ENCODE measurements at places on chromosomes 12 and 14. TPM values are rescaled to one million over a fixed set of nuclear protein-coding genes. Genes with fewer than 3 reads are reported as not detected.

GRCh38 chr12:92597997-92598396 is 104.8 kb upstream of the PLEKHG7 start:
- no peak for DNase-seq

DNA sequence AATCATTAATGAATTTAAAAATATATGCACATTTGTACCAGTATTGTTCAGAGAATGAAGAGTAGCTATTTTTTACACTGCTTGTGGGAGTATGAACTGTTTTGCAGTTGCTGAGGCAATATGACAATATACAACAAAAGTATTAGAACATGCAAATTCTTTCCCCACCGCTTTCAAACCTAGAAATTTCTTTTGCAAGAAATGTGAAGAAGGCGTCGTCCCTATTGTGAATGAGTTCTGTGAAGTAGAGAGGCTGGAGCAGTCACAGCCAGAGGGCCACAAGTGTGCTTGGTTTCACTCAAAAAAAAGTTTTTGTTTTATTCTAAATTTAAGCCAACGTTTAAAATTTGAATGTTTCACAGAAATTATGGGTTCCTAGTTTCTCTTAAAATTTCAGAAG is 184.9 kb downstream of the ALG10B start:
- DNase-seq, result no peak

The CCDC177 gene
- total RNA-seq, result not detected

- no peak for DNase-seq
These were observed 6.4 kb upstream of the GPR68 start for GRCh38 chr14:91250912-91251311.

DNA sequence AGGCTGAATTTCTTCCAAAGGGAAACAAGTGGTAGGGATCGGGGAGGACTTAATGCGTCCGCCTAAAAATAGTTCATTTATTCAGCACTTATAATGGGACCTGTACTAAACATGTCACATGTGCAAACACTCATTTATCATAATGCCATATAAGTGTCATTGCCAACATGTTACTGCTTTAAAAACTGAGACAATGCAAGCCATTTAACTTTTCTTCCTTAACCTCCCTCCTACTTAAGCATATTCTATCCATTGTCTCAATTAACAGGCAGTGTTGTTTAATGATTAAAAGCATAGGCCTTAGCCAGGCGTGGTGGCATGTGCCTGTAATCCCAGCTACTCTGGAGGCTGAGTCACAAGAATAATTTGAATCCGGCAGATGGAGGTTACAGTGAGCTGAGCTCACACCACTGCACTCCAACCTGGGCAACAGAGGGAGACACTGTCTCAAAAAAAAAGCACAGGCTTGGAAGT is 13.5 kb upstream of the SCFD1 start:
- DNase-seq, result no peak

DNA sequence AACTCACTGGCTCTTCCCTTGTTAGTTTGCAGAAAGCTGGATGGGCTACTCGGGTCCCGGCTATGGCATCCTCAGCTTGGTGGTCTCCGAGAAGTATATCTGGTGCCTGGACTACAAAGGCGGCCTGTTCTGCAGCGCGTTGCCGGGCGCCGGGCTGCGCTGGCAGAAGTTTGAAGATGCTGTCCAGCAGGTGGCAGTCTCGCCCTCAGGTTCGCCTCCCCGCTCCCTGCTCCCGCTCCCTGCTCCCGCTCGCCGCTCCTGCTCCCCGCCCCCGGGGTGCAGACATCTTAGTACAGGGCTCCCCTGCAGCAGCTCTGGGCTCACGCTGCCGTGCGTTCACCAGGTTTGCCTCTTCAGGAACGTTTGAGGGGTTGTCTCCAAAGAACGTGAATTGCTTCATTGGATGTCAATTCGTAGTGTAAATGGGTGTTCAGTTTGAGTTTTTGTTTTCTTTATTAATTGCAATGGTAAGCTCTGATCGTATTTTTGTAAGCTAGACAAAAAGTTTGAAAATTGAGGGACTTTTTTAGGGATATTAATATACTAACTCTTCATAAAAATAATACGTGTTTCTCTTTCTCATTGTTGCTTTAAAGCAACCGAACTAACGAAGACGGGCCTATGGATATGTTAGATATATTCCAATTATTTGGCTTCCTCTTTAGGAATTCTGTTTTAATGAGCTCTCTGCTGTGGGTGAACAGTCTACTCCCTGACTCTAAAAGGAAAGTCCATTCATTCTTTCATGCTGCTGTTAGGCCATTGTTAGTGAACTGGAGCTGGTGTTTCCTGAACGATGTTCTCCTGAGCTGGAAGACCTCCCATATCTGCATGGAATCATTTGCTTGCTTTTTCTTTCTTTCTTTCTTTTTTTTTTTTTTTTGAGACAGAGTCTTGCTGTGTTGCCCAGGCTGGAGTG is 71.3 kb downstream of the ANKRD9 start:
- DNase-seq, result peak; percentile 92

DNA sequence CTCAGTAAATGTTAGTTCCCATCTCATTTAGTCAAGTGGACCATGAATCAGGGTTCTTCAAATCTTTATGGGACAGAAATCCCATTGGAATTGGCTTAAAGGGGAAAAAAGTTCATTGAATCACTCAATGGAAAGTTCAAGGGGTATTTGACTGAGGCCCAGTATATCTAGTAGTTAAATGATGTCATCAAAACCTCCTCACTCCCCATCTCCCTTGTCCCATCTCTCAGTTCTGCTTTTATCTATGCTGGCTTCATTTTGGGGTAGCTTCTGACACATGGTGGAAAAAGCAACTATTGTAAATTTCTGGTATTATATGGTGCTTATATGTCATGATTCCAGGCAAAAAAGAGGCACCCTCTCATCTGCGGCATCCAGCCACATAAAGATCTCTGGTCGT is 51.9 kb downstream of the DAAM1 start:
- no peak for DNase-seq

- DNase-seq, result no peak
These were observed 6.9 kb downstream of the VEZT start for GRCh38 chr12:95224202-95225170.

The CMA1 gene
- 1.3 TPM for total RNA-seq

DNA sequence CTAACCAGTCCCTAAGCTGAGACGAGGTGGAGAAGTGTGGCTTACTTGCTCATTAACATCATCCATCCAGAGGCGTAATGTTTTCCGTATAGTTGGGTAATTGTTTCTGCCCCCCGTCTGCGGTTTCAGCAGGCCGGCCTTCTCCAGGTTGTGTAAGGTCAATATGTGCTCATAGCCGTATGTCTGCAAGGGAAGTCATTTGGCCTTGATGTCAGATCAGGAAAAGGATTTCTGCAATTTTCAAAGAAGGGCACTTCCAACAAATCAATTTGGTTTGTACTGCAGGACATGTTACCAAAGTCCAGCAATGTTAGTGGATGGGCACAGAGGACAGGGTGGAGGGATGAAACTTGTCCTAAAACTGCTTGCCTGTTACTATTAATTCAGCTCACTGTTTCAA is 9.9 kb upstream of the DIABLO start:
- no peak for DNase-seq

DNA sequence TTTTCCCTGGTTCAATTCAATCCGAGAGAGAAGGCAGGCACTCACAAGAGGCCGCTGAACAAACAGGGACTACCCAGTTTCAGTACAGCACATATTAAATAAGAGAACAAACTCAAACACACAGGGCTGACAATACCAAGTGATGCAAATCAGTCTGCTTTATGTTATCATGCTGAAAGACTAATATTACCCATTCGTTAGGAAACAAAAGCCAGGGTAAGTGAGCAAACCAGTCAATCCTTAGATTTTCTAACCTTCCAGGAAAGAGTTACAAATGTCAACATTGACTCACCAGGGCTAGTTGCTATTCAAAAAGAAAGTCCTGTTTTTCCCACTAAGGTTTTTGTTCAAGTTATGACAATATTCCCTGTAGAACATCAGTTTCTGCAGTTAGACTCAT is 246.2 kb downstream of the C12orf42 start:
- DNase-seq, result no peak

The MFAP5 gene
- total RNA-seq, result 12.1 TPM

DNA sequence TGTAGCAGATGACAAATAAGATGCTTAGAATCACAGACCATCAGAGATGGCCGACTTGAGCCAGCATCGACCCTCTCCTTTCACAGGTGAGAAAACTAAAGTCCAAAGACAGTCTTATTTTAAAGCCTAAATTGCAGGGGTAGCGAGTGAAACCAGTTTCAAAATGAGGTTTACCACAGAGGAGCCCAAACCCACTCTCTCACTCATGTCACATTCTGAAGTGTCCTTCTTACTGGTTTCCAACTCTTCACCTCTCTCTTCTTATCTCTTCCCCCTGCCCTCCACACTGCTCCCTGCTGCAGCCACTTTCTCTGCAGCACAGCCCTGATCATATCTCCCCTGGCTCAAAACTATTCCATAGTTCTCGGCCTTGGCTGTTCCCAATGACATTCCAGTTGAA is 57.0 kb upstream of the NID2 start:
- DNase-seq, result no peak
